Kidney (tissue), 22 donors: ENCODE measurements at places on chromosomes 3 and 15. TPM values are rescaled to one million over a fixed set of nuclear protein-coding genes. Genes with fewer than 3 reads are reported as not detected.

FBXO45 gene
- 7.0 TPM for total RNA-seq

TLR9 gene
- total RNA-seq = 0.94 TPM

SCAMP5 gene
- 13.4 TPM for total RNA-seq

BFSP2 gene
- 0.41 TPM for total RNA-seq

VEPH1 gene
- 17.8 TPM for total RNA-seq

SMCO1 gene
- not detected for total RNA-seq

DNA sequence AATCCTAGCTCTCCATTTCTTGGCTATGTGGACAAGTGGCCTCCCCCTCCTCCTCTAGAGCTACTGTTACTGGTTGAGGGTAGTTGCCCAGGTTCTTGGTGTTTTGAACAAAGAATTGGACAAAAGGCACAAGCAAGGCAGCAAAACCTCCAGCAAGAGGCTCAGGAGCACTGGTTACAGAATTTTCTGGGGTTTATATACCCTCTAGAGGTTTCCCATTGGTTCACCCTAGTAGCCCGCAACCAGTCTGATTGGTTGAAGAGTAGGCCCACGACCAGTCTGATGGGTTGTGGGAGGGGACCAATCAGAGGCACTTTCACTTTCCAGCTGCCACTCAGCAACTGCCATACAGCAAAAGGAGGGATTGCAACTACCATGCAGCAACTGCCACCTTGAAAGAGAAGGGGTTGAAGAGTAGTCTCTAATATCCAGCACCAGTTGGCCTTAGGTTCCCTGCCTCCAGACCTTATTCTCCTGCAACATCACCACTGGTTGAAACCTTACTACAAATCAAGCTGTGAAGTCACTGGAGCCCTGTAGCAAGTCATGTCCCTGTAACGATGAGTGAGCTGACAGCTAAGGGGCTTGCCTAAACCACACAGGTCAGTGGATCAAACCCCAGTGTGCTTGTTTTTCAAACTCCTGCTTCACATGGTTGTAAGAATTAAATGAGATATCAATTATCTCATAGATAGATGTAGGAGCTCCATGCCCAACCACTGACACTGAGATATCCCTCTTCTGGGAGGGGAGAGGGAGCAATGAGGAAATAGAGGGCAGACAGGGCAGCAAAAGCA, 2.9 kb upstream of the C15orf39 start:
- DNase-seq = no peak

- DNase-seq = no peak
Measured at GRCh38 chr3:160218136-160218535, 7.1 kb upstream of the C3orf80 start.

DNA sequence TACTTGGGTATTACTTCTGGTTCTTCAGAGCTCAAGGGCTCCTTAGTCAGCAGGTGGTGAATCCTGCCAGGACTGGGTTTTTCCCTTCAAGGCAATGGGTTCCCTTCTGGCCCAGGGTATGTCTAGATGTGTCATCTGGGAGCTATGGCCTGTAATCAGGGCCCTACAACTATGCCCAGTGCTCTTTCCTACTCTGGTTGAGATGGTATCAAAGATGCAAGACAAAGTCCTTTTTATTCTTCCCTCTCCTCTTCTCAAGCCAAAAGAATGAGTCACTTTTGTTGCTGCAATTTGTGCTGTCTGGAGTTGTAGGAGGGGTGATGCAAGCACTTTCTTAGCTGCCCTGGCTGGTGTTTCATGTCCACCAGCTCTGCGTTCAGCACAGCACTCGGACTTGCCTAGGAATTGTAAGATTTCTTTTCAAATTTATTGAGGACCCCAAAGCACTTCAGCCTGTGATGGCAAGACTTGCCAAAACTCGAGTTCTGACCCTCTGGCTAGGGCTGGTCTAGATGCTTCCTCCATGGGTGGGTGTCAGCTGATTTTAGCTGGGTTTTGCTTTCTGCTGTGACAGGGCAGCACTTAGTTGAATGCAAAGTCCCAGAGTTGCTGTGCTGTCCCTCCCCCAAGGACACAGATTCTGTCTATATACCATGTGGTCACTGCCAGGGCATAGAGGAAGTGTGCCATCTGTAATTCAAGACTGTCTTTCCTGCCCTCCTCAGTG, 129.2 kb upstream of the CBLB start:
- DNase-seq = no peak

DNA sequence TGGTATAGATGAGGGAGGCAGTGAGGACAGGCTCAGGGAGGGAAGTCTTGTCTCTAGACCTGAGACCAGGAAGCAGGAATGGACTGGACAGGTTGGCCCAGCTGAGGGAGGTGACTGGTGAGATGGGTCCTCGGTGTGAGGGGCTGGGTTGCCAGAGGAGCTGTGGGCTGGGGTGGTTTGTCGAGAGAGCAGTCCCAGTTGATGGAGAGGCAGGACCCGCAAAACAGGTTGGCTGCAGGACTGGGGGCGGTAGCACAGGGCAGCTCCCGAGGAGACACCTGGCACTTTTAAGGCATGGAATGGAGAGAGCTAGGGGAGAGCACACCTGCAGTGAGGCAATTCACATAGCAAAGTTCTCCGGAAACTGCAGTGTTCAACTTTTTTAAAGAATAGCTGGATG, 14.7 kb downstream of the IGF1R start:
- DNase-seq = no peak

DNA sequence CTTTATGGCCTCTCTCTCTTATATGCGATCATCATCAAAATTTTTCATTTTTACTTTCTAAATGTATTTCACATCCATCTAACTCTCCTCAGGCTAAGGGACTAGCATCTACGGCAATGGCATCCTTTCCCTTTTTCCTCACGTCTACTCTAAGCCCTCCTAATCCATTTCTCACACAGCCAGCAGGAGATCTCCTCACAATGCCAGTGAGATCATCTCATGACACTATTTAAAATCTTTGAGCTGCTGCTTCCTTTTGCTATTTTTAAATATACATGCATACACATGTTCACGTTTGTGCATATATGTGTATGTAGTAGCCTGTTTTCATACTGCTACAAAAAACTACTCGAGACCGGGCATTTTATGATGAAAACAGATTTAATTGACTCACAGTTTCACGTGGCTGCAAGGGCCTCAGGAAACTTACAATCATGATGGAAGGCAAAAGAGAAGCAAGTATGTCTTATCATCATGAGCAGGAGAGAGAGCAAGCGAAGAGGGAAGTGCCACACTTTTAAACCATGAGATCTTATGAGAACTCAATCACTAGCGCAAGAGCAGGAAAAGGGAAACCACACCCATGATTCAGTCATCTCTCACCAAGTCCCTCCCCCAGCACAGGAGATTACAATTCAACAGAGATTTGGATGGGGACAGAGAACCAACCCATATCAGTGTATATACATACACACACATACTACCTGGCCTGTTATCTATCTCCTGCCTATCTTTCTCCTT, 599.2 kb upstream of the ROBO1 start:
- no peak for DNase-seq

GRCh38 chr15:57486833-57487232, 104.9 kb upstream of the MYZAP start:
- DNase-seq = no peak
